Activated CD8-positive, alpha-beta memory T cell treated with anti-CD3 and anti-CD28 coated beads, Interleukin-2, amount 10 ng/mL, durations not matched to agents 7 days and 5 days (primary cell): ENCODE measurements at places on chromosomes 11 and 22. TPM values are rescaled to one million over a fixed set of nuclear protein-coding genes. Genes with fewer than 3 reads are reported as not detected.

GRCh38 chr22:46131151-46131587, 19.2 kb upstream of the PPARA start:
- no peaks in the 10 kb centered on the region for H3K27me3 ChIP-seq
- H3K27ac ChIP-seq = no peak overlapping the region
- H3K4me3 ChIP-seq = no peak overlapping the region
- DNase-seq = no peak

- no peak within 1 kb of the TSS for H3K27ac ChIP-seq
- peaks cover 55% of the 10 kb centered on the region for H3K27me3 ChIP-seq
- no peaks in the 10 kb centered on the region for H3K36me3 ChIP-seq
- no peak within 1 kb of the TSS for H3K4me3 ChIP-seq
- peaks cover 6% of the 10 kb centered on the region for H3K4me1 ChIP-seq
- DNase-seq = no peak
These were observed at the start of gene KCNC1 for GRCh38 chr11:17734418-17734911. Gene KCNC1 (plus strand): TSS chr11:17734781. CDS start chr11:17736003, 1,222 bp downstream.

Gene RIMBP3B
- 0.05 TPM for total RNA-seq

Gene KRTAP5-2
- not detected for total RNA-seq

DNA sequence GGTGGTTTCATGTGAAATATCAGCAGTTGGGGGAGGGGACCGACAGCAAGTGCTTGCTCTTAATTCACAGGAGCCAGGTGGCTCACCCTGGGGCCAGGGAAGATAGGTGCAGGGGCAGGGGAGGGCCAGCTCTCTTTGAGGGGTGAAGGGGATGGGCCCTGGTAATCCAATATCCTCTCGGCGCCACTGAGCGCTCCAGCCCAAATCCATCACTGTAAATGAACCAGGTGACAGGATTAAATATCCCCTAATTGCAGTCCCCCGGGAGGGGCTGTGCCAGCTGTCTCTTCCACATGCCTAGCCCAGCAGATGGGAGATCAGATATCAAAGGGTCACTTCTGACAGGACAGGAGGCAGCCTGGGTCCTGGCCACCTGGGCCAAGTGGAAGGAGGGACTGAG, 531.8 kb upstream of the CADM1 start:
- H3K27me3 ChIP-seq = no peaks in the 10 kb centered on the region
- no peaks in the 10 kb centered on the region for H3K4me1 ChIP-seq
- no peak overlapping the region for H3K27ac ChIP-seq
- no peak overlapping the region for H3K4me3 ChIP-seq
- DNase-seq = no peak

DNA sequence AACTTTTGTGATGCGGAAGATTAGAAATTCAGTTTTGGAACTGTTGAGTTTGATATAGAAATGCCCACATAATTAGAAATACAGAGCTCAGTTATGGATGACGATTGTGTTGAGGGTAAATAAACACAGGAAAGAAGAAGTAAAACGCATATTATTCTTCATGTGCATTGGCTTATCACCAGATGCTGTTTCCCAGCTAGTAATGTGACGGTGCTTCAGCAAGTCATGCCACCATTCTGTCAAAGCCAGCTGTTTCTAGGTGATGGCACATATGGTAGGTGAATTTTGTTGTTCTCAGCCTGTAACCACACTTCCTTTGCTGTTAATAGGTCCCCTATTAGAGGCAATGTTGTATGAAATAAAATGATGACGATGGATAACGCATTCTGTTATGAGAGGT, 68.9 kb downstream of the C11orf65 start:
- H3K27ac ChIP-seq = no peak overlapping the region
- H3K27me3 ChIP-seq = no peaks in the 10 kb centered on the region
- H3K36me3 ChIP-seq = no peaks in the 10 kb centered on the region

GRCh38 chr11:103453915-103454709, 344.9 kb downstream of the DYNC2H1 start:
- DNase-seq = no peak
- H3K4me3 ChIP-seq = no peak overlapping the region
- no peaks in the 10 kb centered on the region for H3K4me1 ChIP-seq
- H3K36me3 ChIP-seq = no peaks in the 10 kb centered on the region
- H3K27ac ChIP-seq = no peak overlapping the region

DNA sequence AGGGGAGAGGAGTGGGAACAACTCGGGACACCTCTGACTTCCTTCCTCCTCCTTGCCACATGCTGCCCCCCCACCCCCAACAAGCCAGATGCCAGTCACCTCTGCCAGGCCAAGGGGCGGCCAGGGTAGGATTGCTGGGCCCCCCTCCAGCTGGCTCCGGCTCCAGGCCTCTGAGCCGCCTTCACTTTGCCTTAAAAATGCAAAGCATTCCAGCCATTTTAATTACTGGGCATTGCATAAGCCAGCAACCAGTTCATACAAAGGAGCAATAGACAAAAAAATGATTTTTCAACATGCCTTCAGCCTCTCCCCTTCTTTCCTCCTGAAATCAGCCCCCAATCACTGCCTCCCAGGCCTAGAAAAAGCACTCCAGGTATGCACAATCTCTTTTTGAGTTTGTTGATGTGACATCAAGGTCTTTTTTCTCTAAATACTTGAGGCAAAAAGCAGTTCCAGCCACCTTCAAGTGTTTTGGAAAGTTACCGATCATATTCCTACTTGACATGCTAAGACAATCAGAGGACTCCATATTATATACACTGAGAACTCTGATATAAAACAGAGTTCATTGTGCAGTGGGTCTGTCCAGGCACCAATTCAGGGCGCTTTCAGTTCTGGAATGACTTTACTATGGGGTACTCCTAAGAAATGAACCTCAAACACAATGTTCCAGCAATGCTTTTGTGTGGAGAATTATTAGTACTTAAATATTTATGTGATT, 12.4 kb upstream of the TIMP3 start:
- H3K4me3 ChIP-seq = no peak overlapping the region
- H3K4me1 ChIP-seq = no peaks in the 10 kb centered on the region
- no peaks in the 10 kb centered on the region for H3K27me3 ChIP-seq
- no peaks in the 10 kb centered on the region for H3K36me3 ChIP-seq

Gene C11orf16
- total RNA-seq = not detected

Gene OR51B5
- not detected for total RNA-seq

Gene OR6A2
- not detected for total RNA-seq
